Mesothelial cell of epicardium (in vitro differentiated cells): ENCODE measurements at places on chromosomes 16 and 17. TPM values are rescaled to one million over a fixed set of nuclear protein-coding genes. Genes with fewer than 3 reads are reported as not detected.

GRCh38 chr17:2692781-2693135 lies 18.8 kb downstream of the CLUH start:
- no peak overlapping the region for H3K4me3 ChIP-seq
- H3K4me1 ChIP-seq: peaks cover 6% of the 10 kb centered on the region
- H3K27me3 ChIP-seq: no peaks in the 10 kb centered on the region
- H3K36me3 ChIP-seq: peaks cover 6% of the 10 kb centered on the region
- H3K27ac ChIP-seq: no peak overlapping the region
- no peak for DNase-seq

DNA sequence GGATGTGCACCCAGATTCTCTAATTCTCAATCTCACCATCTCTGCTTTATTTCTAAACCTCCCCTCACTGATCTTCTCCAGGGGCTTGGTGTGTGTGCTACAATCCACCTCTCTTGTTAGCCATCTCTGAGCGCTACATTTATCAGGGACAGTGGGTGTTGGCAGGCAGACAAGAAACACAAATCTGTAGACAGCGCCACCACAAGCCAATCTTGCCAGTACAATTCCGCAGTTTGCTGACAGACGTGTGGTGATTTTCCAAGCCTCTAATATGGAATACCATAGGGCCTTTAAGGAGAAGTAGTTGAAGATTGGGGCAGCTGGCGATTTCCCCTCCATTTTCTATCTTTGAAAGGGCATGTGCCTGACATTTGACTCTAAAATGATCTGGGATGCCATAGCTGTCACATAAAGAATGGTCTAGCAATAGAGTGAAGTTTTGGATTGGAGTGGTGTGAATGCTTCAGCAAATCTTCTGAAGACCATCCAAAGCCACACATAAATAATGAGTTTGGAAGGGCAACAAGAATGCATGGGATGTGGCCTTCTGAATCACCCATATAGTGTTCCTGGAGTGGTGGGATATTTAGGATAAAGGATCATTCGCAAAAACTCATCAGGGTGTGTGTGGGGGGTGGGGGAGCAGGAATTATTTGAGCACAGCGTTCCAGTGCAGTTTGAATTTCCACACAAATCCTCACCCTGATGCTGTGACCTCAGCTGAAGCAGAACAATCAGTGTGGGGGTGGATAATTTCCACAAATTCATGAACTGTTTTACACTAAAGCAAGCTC lies 12.0 kb upstream of the ANKFN1 start:
- no peaks in the 10 kb centered on the region for H3K4me1 ChIP-seq
- H3K4me3 ChIP-seq: no peak overlapping the region
- peaks cover 61% of the 10 kb centered on the region for H3K27me3 ChIP-seq
- no peak overlapping the region for H3K27ac ChIP-seq
- DNase-seq: no peak
- no peaks in the 10 kb centered on the region for H3K36me3 ChIP-seq

The FBXW10 gene
- 0.16 to 0.42 TPM (median 0.18 TPM) in 3 replicates for total RNA-seq

DNA sequence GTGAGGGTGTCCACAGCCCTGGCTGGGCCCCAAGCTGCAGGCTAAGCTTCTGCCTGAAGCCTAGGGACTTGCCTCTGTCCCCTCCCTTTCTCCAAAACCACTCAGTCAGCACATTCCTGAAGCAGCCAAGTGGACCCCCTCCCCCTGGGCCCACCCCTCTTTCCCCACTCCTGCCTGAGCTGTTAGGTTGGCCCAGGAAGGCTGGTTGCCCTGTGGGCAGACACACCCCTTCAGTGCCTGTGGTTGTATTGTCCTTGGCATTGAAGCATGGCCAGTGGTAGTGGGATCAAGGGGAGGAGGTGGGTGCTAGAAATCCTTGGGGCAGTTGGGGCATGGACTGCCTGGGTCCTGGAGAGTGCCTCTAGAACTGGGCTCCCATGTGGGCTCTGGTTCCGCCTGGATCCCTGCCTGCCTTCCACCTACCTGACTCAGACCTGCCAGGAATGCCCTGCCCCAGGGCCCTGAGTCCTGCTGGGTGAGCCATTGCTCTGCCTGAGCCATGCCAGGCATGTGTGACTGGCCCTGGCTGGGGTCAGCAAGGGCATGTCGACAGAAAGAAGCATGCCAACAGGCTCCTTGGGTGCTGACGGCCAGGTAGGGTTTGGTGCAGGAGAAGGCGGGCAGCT lies 2.1 kb downstream of the TRAF4 start:
- DNase-seq: peak; percentile 56
- peak overlapping the region; percentile 98 for H3K27ac ChIP-seq
- H3K27me3 ChIP-seq: no peaks in the 10 kb centered on the region
- peak overlapping the region; percentile 89 for H3K4me3 ChIP-seq
- peaks cover 3% of the 10 kb centered on the region for H3K36me3 ChIP-seq

DNA sequence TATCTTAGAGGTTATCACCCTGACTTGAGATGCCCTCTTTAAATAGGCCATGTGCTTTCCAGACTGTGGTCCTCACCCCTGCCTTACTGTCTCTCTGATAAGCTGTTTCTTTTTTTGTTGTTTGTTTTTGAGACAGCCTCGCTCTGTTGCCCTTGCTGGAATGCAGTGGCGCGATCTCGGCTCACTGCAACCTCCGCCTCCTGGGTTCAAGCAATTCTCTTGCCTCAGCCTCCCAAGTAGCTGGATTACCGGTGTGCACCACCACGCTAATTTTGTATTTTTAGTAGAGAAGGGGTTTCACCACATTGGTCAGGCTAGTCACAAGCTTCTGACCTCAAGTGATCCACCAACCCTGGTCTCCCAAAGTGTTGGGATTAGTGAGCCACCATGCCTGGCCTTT lies 765 bp upstream of the SEPTIN12 start:
- DNase-seq: no peak
- H3K36me3 ChIP-seq: no peaks in the 10 kb centered on the region
- no peak overlapping the region for H3K4me3 ChIP-seq
- no peak overlapping the region for H3K27ac ChIP-seq
- H3K4me1 ChIP-seq: peaks cover 12% of the 10 kb centered on the region
- H3K27me3 ChIP-seq: no peaks in the 10 kb centered on the region

DNA sequence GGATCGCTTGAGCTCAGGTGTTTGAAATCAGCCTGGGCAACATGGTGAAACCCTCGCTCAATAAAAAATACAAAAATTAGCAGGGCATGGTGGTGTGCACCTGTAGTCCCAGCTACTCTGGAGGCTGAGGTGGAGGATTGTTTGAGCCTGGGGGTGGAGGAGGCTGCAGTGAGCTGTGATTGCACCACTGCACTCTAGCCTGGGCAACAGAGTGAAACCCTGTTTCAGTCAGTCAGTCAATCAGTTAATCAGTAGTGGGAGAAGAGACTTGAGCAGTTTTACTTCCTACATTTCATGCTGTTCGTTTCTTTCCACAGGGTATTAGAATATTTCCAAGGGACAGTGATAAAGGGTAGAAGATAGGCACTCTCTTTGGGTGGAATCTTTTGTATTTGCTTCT lies 8.8 kb downstream of the MAP3K3 start:
- H3K4me1 ChIP-seq: peaks cover 19% of the 10 kb centered on the region
- H3K4me3 ChIP-seq: no peak overlapping the region
- no peak for DNase-seq
- H3K27me3 ChIP-seq: no peaks in the 10 kb centered on the region
- no peak overlapping the region for H3K27ac ChIP-seq

GRCh38 chr17:66584927-66585326 lies 250.0 kb upstream of the CACNG5 start:
- DNase-seq: no peak
- H3K4me1 ChIP-seq: peaks cover 22% of the 10 kb centered on the region
- no peak overlapping the region for H3K27ac ChIP-seq
- no peaks in the 10 kb centered on the region for H3K36me3 ChIP-seq
